ENCODE measurements at places on chromosomes 16 and 17.

GRCh38 chr17:40938981-40939380 lies 1.5 kb upstream of the KRT23 start:
- DNase-seq, result no peak

DNA sequence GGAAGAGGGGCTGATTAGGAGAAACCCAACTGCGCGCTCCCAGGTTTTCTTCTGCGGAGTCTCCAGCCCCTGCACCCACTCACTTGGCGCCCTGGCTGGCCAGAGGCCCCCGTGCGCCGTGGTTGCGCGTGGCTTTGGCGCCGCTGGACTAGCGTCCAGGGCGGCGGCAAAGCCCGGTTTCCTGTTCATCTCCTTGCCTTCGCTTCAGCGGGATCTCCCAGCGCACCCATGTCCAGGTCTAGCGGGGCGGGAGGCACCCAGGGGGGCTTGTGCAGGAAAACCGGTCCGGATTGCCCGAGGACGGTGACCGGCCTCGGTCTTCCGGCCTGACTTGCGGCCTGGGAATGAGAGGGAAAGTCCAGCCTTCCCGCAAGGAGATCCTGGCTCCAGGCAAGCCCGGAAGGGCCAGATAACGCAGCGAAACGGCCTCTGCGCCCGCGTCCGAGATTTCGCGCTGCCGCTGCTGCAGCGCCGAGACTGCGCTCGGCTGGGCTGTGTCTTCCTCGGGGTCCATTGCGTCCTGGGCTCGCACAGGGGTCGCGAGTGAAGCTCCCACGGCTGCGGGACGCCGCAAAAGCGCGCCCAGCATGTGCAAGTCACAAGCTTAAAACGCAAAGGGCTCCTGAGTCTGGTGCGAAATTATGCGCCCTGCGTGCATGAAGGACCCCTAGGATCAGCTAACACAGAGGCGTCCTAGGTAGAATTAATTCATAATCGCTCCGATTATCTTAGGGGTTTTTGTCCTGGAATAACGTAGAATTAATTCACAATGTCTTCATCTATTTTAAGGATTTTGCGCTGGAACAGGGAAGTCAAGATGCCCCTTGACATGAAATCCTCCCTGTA lies 5.7 kb downstream of the FOXF1 start:
- no peak for DNase-seq

DNA sequence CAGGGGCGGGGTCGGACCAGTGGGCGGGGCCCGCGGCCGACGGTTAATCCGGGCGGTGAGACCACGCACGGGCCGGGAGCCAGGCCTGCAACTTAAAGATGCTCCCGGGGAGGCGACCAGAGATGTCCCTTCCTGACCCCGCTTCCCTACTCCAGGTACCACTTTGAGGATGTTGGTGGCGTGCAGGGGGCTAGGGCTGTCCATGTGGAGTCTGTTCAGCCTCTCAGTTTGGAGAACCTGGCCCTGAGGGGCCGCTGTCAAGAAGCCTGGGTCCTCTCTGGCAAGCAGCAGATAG lies 580 bp downstream of the RANGRF start:
- no peak for DNase-seq

- no peak for DNase-seq
Observed at GRCh38 chr16:51497541-51498211, 346.6 kb upstream of the SALL1 start.

DNA sequence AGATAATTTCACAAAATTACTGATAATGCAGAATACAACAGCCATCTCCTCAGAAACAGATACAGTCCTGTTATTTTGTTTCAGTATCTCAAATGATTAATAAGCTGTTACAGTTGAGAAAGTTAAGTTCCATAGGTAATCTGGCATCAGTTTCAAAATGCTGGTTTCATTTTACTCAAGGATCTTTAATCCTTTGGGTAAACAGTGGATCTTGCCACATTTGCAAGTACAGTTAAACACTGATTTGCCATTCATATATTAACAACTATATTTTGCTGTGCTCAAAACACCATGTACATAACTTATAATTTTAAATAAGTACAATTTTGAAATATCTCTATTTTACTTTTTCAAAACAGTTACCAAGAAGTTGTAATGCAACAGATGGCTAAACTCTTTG lies 31.2 kb downstream of the RPGRIP1L start:
- DNase-seq, result no peak

DNA sequence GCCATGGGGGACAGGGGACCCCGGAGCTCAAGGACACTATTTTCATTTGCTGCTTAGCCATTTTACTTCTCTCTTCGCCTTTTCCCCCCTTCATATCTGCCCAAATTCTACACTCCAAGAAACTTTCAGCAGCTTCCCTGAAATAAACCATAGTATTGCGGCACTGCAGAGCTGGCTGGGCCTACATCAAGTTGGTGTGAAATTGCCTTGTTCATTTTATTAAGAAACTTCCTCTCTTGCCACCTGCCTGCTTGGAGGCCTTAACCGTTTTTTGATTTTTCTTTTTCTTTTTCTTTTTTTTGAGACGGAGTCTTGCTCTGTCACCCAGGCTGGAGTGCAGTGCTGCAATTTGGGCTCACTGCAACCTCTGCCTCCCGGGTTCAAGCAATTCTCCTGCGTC lies 7.4 kb upstream of the CPNE2 start:
- DNase-seq, result no peak

GRCh38 chr16:15701975-15702970 lies 52.2 kb downstream of the NDE1 start:
- DNase-seq, result no peak

- no peak for DNase-seq
Observed at GRCh38 chr17:3503285-3503684, 27.5 kb downstream of the ASPA start.

DNA sequence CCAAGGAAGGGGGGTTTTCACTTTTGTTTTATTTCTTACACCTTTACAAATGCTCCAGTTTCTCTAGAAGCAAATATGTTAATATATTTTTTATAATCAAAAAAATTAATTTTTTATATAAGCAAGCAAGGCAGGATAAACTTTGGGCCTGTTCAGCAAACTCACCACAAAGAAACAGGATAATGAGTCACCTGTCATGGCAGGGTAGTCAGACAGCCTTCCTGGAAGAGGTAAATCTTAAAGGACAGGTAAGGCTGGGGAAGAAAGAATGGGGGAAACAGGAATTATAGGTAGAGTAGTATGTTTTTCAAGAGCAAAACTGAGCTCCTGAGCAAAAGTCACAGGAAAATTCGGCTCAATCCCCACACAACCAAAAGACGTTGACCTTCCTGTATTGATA lies 186.3 kb upstream of the SOX9 start:
- no peak for DNase-seq

- DNase-seq, result no peak
Observed at GRCh38 chr17:27567563-27567859, 63.5 kb upstream of the LGALS9 start.

DNA sequence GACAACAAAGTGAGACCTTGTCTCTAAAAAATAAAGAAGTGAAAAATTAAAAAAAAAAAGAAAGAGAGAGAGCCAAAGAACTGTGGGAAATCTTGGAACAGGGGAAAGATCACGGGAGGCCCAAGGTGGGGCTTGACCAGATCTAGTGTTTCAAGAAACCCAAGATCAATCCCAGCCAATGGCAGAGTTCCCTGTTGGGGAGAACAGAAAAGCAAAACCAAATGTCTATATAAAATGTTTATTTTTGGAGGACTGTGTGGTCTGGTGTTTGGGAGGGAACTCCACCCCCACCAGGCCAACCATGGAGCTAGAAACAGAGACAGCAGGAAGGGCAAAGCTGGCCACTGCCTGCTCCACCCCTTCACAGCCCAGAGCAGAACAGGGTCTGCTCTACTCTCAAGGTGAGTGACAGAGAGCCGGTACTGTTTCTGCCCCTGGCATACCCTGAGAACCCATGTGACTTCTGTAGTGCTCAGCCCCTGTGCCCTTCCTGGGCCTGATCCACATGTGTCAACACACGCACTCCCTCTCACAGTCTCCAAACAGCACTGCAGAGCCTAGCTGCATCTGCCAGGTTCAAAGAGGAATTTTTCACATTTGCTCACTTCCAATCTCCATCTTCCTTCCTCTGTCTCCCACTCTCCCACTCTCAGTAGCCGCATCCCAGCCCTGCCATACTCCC lies 3.7 kb downstream of the TMEM101 start:
- DNase-seq, result no peak

DNA sequence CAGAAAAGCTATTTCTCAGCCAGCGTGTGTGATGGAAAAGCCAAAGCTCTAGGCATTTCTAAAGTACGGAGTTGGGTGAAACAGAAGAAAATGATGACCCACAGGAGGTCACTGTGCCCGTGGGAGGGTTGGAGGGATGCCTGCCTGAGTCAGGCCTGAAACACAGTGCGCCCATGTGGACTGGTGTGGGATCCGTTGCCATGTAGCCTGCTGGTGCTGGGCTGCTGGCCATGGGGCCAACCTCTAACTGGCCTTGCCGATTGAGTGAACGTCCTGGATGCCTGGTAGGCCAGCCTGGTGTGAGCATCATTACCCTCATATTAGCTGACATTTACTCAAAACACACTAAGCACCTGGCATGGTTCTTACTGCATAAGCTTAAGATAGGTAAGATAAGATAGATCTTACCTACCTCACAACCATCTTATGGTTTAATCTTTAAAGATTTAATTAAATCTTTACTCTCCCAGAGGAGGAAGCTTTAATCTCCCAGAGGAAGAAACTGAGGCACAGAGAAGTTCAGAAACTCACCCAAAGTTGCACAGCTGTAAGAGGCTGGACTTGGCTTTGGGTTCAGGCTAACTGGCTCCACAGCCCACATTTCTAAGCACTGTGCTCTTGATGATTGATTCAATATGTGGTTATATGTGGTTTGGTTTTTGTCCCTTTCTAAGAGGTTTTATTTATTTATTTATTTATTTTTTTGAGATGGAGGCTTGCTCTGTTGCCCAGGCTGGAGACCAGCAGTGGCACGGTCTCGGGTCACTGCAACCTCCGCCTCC lies 15.7 kb downstream of the MGAT5B start:
- no peak for DNase-seq

GRCh38 chr17:50783905-50784304 lies 16.6 kb upstream of the ANKRD40CL start:
- no peak for DNase-seq

DNA sequence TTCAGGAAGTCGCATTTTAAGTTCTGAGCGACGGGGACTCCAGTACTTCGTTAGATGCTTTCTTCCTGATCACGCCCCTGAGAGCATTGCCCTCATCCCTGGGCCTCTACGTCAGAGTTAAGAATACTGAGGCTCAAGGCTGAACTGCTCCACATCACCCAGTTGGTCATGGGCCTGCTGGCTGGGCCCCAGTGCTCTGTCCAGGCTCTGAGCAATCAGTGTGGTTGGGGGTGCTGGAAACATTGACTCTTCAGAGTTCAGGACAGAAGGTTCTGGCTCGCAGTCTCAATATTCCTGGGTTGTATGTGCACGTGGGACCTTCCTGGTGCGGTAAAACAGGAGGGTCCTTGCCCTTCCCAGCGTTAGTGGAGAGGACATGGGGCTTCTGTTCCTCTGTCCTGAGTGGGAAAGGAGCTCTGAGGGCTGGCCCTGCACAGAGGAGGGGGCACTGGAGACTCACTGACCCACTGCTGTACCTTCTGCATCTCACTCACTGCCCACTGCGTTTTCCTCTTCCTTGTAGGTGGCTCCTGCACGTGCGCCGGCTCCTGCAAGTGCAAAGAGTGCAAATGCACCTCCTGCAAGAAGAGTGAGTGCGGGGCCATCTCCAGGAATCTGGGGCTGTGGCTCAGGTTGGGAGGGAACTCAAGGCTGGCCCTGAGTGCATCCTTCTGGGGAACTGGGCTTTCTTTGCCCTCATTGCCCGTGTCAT lies 518 bp downstream of the MT1E start:
- no peak for DNase-seq

DNA sequence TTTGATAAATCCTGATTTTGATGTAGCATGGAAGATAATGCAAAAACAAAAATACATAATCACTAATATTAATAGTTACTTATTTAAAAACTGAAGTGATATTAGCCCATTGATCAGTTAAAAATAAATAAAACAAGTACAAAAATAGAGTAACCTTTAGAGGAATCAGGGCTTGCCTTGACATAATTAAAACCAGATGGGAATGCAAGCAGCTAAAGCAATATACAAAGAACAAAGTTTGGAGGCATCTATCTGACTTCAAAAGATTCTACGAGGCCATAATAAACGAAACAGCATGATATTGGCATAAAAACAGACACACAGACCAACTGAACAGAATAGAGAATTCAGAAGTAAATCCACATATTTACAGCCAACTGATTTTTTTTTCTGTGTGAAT lies 15.0 kb upstream of the HEATR3 start:
- DNase-seq, result no peak

- DNase-seq, result no peak
Observed at GRCh38 chr16:27326738-27327585, 13.2 kb downstream of the IL4R start.

DNA sequence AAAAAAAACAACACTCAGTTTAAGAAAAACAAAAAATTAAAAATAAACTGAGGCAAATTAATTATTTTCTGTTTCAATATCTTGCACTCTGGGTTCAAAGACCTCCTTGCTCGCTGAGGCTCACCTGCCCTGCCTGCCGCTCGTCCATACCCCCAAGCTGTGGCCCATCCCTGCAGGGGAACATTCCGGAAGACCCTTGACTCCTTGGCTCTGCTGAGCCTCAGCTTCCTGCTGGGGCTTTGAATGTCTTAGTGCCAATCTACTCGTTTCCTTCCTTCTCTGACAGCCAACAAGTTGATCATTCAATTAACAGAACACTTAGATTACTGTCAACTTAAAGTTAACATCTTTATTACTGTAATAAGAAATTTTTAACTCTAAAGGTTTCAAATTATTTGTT lies 24.3 kb downstream of the G6PC1 start:
- DNase-seq, result no peak

DNA sequence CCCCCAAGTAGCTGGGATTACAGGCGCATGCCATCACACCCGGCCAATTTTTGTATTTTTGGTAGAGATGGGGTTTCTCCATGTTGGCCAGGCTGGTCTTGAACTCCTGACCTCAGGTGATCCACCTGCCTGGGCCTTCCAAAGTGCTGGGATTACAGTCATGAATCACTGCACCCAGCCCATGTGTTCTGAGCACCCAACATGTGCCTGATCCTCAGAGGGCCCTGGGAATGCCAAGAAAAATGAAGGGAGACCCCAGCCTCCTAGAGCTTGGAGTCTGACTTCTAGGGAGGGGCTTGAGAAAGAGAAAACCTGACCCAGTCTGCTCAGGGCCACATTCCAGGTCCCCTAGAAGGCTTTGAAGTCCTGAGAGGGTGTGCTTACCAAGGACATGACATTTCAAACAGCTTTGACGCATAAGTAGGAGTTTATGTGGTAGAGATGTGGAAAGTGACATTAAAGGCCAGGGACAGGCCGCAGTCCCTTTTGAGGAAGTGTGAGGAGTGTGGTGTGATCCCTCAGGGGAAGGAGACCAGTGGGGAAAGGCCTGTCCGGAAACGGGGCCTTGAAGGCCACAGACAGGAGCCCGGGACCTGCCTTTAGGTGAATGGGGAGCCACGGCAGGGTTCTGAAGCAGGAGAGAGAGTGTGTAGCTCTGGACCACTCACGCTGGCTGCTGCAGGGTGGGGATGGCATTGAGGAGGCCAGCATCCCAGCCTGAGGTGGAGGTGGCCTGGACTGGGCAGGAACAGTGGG lies 1.1 kb upstream of the CCL22 start:
- no peak for DNase-seq

DNA sequence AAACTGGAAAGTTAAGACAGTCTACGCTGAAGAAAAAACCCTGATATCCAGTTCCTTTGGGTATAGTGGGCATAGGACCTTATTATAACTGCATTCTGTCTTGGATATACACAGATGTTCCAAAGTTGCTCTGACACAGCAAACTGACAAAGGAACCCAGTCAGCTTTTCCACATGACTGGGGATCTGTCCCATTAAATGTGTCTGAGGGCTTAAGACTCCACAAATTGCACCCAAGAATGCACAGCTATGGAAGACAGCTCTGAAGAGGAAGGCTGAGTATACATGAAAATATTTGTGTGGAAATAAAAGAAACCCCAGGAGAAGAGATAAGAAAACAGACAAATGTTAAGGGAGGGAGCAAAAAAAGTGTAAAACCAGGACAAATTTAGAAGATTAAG lies 114.1 kb downstream of the SPAG9 start:
- DNase-seq, result no peak
